Heart left ventricle (tissue), 16 donors: ENCODE measurements at places on chromosomes 12 and 14. TPM values are rescaled to one million over a fixed set of nuclear protein-coding genes. Genes with fewer than 3 reads are reported as not detected.

OR8S1 gene
- not detected for polyA plus RNA-seq

DNA sequence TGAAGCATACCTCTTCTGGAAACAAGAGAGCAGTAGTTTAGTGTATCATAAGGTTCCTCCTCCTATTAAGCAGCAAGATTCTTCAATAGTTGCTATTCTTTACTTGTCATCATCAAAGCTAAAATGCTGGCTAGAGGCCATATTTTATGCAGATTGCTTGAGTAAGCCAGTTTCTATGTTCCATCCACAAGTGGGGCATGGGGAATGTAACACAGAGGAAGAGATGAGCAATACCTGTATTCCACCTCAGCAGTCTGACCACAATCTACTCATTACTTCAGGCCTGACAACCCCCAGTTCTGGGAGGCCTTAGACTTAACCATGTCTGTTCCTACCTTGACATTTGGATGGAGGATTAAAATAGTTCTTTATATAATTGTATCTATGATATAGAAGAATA, 423.6 kb downstream of the BTG1 start:
- H3K4me1 ChIP-seq: no peaks in the 10 kb centered on the region
- H3K27me3 ChIP-seq: no peaks in the 10 kb centered on the region
- no peak overlapping the region for H3K4me3 ChIP-seq
- no peak overlapping the region for H3K27ac ChIP-seq

IAPP gene
- polyA plus RNA-seq: not detected

HOXC11 gene
- not detected for polyA plus RNA-seq

DNA sequence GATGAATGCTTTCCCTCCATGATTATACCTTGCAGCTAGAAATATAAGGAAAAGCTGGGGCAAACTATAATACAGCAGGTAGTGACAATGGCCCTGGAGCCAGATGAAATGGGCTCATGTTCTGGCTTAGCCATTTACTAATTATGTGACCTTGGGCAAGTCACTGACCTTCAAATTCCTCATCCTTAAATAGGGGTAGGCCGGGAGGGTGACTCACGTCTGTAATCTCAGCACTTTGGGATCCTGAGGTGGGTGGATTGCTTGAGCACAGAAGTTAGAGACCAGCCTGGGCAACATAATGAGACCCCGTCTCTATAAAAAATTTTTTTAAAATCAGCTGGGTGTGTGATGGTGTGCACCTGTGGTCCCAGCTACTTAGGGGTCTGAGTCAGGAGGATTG, 155.4 kb downstream of the C12orf75 start:
- H3K4me3 ChIP-seq: no peak overlapping the region
- H3K36me3 ChIP-seq: no peaks in the 10 kb centered on the region
- H3K4me1 ChIP-seq: peaks cover 15% of the 10 kb centered on the region
- H3K27me3 ChIP-seq: no peaks in the 10 kb centered on the region
- no peak for DNase-seq

DNA sequence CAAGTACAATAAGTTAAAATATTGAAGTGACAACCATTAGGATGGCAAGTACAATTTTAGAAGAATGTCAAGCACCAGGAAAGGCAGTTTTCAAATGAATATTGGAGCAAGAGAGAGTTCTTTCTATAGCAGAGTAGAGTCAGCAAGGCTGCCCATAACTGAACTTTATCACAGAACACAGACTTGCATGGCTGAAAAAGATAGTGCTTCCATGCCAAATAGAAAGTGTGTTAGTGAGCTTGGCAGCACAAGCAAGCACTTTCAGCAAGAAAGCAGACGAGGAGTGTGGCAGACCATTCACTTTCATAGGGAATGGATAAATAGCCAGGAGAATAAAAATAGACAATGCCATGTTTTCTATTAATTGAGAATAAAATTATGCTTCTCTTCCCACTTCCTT, 647.0 kb upstream of the MGAT4C start:
- no peak for DNase-seq
- H3K27ac ChIP-seq: no peak overlapping the region
- H3K4me1 ChIP-seq: no peaks in the 10 kb centered on the region
- no peaks in the 10 kb centered on the region for H3K36me3 ChIP-seq

DNA sequence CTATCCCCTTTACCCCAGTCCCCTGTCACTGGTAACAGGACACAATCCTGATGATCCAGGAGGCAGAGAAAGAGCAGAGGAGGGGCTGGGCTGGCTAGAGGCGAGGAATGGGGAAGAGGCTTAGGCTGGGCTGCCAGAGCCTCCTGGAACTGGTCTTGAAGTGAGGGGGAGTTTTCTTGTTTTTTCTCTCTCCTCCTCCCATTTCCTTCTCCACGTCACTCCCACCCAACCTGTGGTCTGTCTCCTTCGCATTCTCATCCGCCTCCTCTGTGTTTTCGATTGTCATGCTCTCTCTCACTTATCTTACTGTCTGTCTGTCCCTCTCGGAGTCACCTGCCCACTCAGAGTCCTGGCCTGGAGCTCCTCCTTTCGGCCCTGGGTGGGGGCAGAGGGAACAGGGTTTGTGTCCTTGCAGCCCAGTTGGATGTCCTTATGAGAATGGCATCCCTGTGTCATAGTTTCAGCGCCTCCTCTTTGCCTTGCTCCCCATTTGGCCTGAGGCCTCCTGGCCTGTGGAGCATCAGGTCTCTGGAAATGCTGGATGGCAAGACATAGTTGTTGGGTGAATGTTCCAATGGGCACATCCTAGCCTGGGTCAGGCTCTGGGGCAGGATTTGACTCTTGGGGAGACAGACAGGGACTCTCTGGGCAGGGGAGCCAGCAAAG, 3.4 kb upstream of the KRT80 start:
- no peak overlapping the region for H3K27ac ChIP-seq
- H3K4me1 ChIP-seq: no peaks in the 10 kb centered on the region
- no peak overlapping the region for H3K4me3 ChIP-seq
- no peak for DNase-seq
- H3K36me3 ChIP-seq: no peaks in the 10 kb centered on the region

- no peaks in the 10 kb centered on the region for H3K27me3 ChIP-seq
- no peak for DNase-seq
- H3K4me3 ChIP-seq: no peak overlapping the region
- no peaks in the 10 kb centered on the region for H3K4me1 ChIP-seq
These were observed 202.7 kb downstream of the FBXL14 start for GRCh38 chr12:1391722-1392121.

GRCh38 chr12:779745-780734, 27.7 kb downstream of the WNK1 start:
- H3K27ac ChIP-seq: no peak overlapping the region
- H3K4me1 ChIP-seq: peaks cover 76% of the 10 kb centered on the region
- H3K4me3 ChIP-seq: no peak overlapping the region
- H3K27me3 ChIP-seq: no peaks in the 10 kb centered on the region
- no peak for DNase-seq

ABCC9 gene
- 16.9 TPM for polyA plus RNA-seq

EVL gene
- 33.5 TPM for polyA plus RNA-seq

CLEC2A gene
- not detected for polyA plus RNA-seq

- DNase-seq: no peak
- no peaks in the 10 kb centered on the region for H3K27me3 ChIP-seq
- H3K27ac ChIP-seq: no peak overlapping the region
- no peaks in the 10 kb centered on the region for H3K36me3 ChIP-seq
These were observed 339.3 kb downstream of the NRXN3 start for GRCh38 chr14:78509516-78509915.

GRCh38 chr14:26744903-26745302, 147.1 kb upstream of the NOVA1 start:
- H3K4me1 ChIP-seq: no peaks in the 10 kb centered on the region
- no peak for DNase-seq
- no peak overlapping the region for H3K27ac ChIP-seq
- H3K27me3 ChIP-seq: no peaks in the 10 kb centered on the region
- no peak overlapping the region for H3K4me3 ChIP-seq

DNA sequence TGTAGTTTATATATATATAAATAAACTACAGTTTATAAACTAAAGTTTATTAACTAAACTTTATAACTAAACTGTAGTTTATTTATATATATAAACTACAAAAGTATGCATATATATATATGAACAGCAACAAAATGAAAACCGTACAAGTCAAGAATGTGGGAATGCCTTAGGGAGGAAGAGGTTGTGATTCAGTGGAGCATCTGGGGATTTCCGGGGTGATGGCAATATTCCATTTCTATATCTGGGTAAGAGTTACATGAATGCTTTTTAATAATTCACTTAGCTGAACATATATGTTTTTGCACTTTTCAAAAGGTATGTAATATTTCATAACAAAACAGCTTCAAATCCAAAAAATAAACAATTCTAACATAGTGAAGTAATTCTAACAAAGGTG, 30.1 kb upstream of the CAND1 start:
- no peak for DNase-seq
- H3K27ac ChIP-seq: no peak overlapping the region
- no peaks in the 10 kb centered on the region for H3K27me3 ChIP-seq
- H3K36me3 ChIP-seq: no peaks in the 10 kb centered on the region

DNA sequence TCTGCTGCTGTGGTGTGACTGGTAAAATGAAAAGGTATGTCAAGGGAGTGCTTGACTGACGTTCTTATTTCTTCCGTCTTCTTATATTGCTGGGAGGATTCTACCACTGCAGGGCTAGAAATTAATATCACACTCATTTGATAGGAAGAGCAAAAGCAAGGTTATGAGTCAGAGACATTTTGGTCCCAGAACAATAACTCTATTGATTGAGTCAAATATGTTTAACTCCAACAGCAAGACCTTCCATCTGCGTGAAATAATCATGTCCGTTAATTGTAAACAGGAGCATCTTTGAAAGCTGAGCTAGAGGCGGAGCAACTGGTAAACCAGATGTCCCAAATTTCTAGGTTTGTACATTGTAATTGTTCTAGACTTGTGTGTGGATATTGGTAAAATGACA, 1293.6 kb downstream of the AACS start:
- no peaks in the 10 kb centered on the region for H3K27me3 ChIP-seq
- no peaks in the 10 kb centered on the region for H3K36me3 ChIP-seq
- no peak for DNase-seq
- no peaks in the 10 kb centered on the region for H3K4me1 ChIP-seq

DNA sequence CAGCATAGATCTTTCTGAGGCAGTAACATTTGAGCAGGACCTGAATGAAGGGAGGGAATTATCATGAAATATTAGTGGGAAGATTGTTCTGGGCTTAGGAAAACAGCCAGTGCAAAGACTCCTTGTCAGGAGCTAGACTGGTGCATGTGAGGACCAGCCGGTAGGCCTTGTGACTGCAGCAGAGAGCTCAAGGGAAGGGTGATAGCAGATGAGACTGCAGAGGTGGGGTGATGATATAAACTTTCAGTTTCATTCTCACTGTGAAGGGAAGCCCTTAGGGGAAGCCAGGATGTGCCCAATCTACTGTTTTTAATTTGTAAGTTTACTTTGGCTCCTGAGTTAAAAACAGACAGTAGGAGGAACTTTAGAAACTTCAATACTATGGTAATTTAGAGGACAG, 12.4 kb downstream of the IL22 start:
- no peaks in the 10 kb centered on the region for H3K36me3 ChIP-seq
- peak overlapping the region; percentile 0 for H3K4me3 ChIP-seq
- H3K27ac ChIP-seq: no peak overlapping the region
- no peaks in the 10 kb centered on the region for H3K27me3 ChIP-seq
- no peak for DNase-seq
- H3K4me1 ChIP-seq: peaks cover 40% of the 10 kb centered on the region
